ENCODE measurements at places on chromosomes 3 and 15. TPM values are rescaled to one million over a fixed set of nuclear protein-coding genes. Genes with fewer than 3 reads are reported as not detected.

The SCN11A gene
- 0.16 TPM for total RNA-seq

DNA sequence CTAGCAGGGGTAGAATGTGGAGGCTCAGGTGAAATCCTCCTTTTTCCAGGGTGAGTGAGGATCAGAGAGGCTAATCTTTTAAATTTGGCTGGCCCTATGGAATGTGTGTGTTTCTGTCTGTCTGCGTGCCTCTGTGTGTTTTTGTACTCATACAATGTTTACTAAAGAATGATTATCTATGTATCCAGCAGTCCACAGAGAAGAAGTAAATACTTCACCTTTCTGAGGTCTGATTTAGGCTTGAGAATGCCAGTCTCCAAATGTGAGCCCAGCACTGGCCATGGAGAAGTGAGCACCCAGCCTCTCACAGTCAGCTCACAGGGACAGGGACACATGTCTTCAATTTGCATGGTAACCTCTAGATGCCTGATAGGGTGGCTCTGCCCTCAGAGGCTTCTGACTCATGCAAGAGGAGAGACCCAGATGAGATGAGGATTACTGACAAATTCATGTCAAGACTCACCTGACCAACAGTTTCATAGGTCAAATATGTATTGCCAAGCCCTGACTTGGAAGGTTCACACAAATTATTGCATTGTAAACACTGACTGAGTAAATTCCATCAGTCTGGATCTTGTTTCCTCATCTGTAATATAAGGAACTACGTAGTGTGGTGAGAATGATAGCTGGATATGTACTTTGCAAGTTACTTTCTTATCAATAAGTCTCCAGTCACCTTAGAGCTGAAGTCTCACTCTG lies 31.0 kb downstream of the ENTPD3 start:
- H3K36me3 ChIP-seq: peaks cover under 1% of the 10 kb centered on the region
- peaks cover 15% of the 10 kb centered on the region for H3K27me3 ChIP-seq
- no peak overlapping the region for H3K27ac ChIP-seq
- no peak overlapping the region for H3K4me3 ChIP-seq

GRCh38 chr3:136891934-136892855 lies 30.2 kb downstream of the NCK1 start:
- no peaks in the 10 kb centered on the region for H3K27me3 ChIP-seq
- peaks cover 50% of the 10 kb centered on the region for H3K4me1 ChIP-seq
- peaks cover 46% of the 10 kb centered on the region for H3K36me3 ChIP-seq
- H3K4me3 ChIP-seq: no peak overlapping the region
- no peak for DNase-seq

GRCh38 chr3:14837878-14838258 lies 19.1 kb downstream of the FGD5 start:
- peaks cover 7% of the 10 kb centered on the region for H3K27me3 ChIP-seq
- H3K4me3 ChIP-seq: no peak overlapping the region
- no peak overlapping the region for H3K27ac ChIP-seq
- H3K4me1 ChIP-seq: no peaks in the 10 kb centered on the region
- H3K36me3 ChIP-seq: no peaks in the 10 kb centered on the region
- no peak for DNase-seq

The SV2B gene
- not detected for total RNA-seq

- no peaks in the 10 kb centered on the region for H3K36me3 ChIP-seq
- DNase-seq: no peak
- no peaks in the 10 kb centered on the region for H3K4me1 ChIP-seq
- no peak overlapping the region for H3K4me3 ChIP-seq
- H3K27me3 ChIP-seq: peaks cover 5% of the 10 kb centered on the region
Observed at GRCh38 chr3:72904163-72904562, 16.3 kb downstream of the GXYLT2 start.

The ALS2CL gene
- 1.8 TPM for total RNA-seq

DNA sequence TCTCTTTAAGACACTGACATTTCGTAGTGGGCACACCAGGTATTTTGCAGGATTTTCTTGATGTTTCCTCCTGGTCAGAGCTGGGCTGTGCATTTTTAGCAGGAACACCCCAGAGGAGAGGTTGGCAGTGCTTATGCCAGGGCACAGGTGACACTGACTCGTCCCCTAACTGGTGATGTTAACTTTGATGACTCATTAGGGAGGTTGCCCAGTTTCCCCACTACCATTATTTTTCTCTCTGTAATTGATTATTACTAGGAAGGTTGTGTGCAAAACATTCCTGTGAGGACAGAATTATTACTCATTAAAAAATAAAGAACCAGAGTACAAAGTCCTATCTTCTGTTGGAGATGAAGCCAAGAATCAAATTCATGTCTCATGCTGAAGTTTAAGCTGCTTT lies 394.5 kb downstream of the GABRG3 start:
- H3K36me3 ChIP-seq: no peaks in the 10 kb centered on the region
- no peak overlapping the region for H3K4me3 ChIP-seq
- H3K27ac ChIP-seq: no peak overlapping the region
- no peaks in the 10 kb centered on the region for H3K4me1 ChIP-seq
- H3K27me3 ChIP-seq: no peaks in the 10 kb centered on the region

GRCh38 chr15:98684995-98685525 lies 36.7 kb downstream of the IGF1R start:
- no peaks in the 10 kb centered on the region for H3K4me1 ChIP-seq
- DNase-seq: no peak
- H3K27me3 ChIP-seq: no peaks in the 10 kb centered on the region
- H3K27ac ChIP-seq: no peak overlapping the region
- H3K36me3 ChIP-seq: no peaks in the 10 kb centered on the region

GRCh38 chr15:83984601-83985000 lies 251.0 kb upstream of the GOLGA6L4 start:
- H3K27ac ChIP-seq: no peak overlapping the region
- H3K4me3 ChIP-seq: no peak overlapping the region
- no peak for DNase-seq
- peaks cover 8% of the 10 kb centered on the region for H3K4me1 ChIP-seq
- H3K36me3 ChIP-seq: no peaks in the 10 kb centered on the region

The RASL12 gene
- not detected for total RNA-seq

DNA sequence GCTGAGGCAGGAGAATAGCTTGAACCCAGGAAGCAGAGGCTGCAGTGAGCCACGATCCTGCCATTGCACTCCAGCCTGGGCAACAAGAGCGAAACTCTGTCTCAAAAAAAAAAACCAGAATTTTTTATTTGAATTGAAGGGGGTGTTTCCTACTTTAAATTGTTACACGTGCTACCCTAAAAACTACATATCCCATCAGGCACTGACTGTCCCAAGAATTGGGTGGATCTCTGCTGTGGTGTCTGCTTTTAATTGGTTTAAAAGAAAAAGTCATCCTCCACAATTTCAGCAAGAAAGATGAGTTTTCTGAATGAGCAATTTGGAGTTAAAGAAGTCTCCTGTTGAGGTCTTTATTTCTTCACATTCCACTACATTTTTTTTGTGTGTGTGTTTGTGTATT lies 2.1 kb downstream of the PDIA3 start:
- no peak for DNase-seq
- H3K36me3 ChIP-seq: peaks cover 35% of the 10 kb centered on the region
- no peaks in the 10 kb centered on the region for H3K27me3 ChIP-seq
- H3K4me3 ChIP-seq: peak overlapping the region; percentile 94
- peak overlapping the region; percentile 30 for H3K27ac ChIP-seq
- peaks cover 73% of the 10 kb centered on the region for H3K4me1 ChIP-seq
